NCI-H187 treated with DMSO at 0.1 percent for 48 hours (cell line): ENCODE measurements at places on chromosomes 7 and 10.

- DNase-seq: no peak
These were observed 1.5 kb downstream of the ADCY1 start for GRCh38 chr7:45575501-45576248.

GRCh38 chr10:115026746-115027140, 66.4 kb upstream of the ATRNL1 start:
- no peak for DNase-seq

GRCh38 chr10:66564287-66564686, 361.5 kb upstream of the LRRTM3 start:
- DNase-seq: no peak

DNA sequence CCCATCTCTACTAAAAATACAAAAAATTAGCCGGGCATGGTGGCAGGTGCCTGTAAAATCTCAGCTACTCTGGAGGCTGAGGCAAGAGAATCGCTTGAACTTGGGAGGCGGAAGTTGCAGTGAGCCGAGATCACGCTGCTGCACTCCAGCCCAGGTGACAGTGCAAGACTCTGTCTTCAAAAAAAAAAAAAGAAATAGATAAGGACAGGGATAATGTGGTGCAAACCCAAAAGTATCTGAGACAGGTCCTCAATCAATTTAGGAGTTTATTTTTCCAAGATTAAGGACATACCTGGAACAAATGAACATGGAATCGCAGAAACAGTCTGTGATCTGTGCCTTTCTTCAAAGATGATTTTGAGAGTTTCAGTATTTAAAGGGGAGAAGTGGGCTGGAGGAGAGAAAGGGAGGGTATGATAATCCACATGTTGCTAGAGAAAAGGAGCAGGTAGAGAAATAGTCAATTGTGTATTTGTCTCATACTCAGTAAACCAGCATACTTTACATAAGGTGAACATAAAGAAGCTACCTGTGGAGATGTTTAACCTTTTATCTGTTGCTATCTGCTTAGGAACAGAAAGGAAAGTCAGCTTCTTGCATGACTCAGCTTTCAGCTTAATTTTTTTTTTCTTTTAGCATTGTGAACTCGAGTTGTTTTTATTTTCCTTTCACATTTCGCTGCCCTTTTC, 4.9 kb upstream of the MTPN start:
- no peak for DNase-seq

GRCh38 chr7:150329331-150330120, 6.2 kb upstream of the ACTR3C start:
- DNase-seq: no peak

DNA sequence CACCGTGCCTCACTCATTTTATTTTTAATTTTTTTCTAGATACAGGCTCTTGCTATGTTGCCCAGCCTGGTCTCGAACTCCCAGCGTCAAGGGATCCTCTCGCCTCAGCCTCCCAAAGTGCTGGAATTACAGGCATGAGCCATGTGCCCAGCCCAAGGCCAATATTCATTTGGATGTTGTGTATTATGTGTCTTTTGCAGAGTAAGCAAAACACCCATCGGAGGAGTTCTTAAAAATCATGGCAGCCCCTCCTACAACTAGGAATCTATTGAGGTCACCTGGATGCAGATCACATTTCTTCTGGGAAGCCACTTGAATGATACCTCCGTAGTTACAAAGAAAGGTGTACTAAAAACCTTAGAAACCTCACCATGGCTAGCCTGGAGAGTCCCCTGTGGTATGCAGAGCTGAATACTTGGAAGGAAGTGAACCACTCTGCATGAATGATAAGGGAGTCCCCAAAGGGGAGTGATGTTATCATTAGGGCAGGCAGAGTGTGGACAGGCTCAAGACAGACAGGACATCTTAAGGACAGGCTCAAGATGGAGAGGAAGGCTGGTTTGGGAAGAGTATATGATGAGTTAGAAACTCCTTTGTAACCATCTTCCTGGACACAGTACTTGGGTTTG, 185.7 kb downstream of the TAX1BP1 start:
- DNase-seq: no peak

GRCh38 chr10:126847666-126848065, 57.6 kb upstream of the DOCK1 start:
- no peak for DNase-seq

DNA sequence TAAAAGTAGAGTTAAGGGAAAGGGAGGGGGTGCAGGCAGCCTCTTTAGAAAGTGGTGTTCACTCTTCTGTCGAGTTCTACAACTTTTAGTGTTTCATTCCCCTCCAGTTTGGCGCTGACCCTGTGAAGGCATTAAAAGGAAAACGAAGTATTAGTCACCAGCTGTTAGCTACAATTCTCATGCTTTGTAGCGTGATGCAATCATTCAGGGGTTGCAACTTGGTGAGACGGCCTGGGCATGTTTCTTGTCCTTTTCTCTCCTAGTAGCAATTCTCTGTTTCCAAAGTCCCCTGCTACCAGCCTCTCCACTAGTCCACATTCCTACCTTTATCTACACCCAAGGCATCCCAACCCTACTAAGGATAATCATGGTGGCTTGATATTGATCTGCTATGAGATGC, 33.7 kb upstream of the DGKI start:
- no peak for DNase-seq

DNA sequence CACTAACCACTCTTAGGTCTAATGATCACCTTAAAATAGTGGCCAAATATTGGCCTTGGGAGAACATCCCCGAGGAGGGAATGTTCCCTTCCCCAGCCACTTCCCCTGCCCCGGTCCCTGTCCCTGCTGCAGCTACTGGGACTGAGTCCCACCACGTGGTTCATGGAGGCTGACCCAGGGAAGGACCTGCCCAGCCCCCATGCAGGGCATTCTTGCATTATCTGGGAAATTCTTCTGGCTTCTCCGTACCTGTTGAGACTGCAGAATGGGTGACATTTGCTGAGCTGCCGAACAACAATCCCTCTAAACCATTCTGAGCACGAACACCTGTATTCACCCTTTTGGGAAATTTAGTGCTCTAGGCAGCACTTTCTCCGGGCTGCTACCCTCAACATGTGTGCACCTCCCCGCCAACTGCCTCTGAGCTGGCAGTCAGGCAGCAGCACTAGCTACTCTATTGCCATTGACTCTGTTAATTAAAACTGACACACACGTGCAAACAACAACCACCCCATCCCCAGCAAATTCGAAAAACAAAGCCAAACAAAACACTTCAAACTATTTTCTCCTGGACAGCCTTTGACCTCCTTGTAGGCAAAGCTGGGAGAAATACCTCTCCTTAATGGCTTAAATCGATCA, 567.4 kb upstream of the MKI67 start:
- DNase-seq: no peak

DNA sequence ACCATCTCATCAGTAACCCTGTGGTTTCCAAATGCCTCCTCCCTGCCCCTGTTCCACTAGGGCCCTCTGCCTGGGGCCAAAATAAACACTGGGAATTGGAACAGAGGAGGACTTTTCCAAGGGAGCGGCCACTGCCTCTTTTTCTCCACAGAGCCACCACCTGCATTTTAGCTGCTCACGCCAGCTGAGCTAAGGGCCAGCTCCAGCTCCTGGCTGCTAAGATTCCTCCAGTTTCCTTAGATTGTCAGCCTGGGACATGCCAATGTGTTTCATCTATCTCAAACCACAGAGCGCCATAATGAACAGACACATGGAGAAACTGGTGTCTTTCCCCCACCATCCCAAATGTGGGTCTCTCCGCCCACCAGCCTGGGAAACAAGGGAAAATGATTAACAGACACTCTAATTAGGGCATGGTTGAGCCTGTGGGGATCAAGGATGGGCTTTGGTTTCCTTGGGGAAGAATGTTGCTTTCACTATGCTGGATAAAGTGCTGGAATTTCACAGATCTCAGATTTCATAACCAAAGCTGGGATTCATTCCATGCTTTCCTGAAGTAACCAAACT, 52.2 kb downstream of the ASB13 start:
- no peak for DNase-seq

GRCh38 chr7:16046041-16046440, 359.6 kb upstream of the MEOX2 start:
- DNase-seq: no peak

DNA sequence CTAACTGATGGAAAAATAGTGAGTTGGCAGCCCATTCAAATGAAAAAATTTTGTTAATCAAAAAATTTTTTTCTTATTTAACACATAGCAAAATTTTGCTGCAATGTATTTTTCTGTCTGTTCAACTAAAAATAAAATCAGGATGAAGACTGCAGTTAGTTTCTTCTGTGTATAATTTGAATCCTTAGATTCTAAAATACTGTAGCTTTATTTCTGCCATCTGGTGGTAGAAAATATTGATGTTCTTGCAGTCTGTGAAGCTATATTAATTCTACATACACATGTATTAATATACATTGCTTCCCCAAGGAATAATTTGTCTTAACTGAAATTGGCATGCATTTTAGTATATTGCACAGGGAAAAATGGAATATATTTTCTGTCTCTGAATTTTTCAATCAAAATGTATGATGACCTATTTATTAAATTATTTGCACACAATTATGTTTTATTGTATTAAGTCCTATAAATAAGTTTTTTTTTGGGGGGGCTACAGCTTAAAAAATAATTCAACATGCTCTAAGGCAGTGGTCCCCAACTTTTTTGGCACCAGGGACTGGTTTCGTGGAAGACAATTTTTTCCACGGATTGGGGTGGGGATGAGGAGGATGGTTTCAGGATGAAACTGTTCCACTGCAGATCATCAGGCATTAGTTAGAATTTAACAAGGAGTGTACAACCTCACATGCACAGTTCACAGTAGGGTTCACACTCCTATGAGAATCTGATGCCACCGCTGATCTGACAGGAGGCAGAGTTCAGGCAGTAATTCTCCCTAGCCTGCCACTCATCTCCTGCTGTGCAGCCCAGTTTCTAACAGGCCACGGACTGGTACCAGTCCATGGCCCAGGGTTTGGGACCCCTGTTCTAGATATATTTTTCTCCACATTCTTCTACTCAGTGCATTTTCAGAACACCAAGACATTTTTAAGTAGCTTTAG, 119.4 kb downstream of the GNAT3 start:
- DNase-seq: no peak

- no peak for DNase-seq
These were observed 22.0 kb downstream of the YKT6 start for GRCh38 chr7:44222776-44223261.

- DNase-seq: no peak
These were observed 42.6 kb upstream of the ECHDC3 start for GRCh38 chr10:11699550-11700097.

- no peak for DNase-seq
These were observed 8.8 kb upstream of the DUSP5 start for GRCh38 chr10:110488940-110489339.

GRCh38 chr10:60809157-60809556, 30.9 kb downstream of the CDK1 start:
- no peak for DNase-seq

- DNase-seq: no peak
These were observed 114.4 kb downstream of the COL13A1 start for GRCh38 chr10:69916118-69916517.

- DNase-seq: no peak
These were observed 54.8 kb upstream of the CALCR start for GRCh38 chr7:93629291-93629801.

DNA sequence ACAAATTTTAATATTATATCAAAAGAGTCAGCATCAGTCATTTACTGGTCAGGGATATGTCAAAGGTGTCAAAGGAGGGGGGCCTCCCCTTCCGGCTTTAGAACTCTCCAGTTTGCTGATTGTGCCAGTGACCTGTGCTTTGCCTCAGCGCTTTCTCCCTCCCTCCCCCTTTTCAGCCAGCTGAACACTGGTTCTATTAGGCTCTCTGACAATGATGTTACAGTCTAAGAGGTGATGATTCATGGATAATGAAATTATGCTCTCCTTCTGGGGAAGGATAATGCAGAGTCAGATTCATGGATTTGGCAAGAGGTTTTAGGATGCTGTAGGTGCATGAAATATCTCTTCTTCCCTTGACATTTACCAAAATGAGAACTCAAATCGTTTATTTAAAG, 6.1 kb downstream of the LRRTM3 start:
- DNase-seq: no peak

DNA sequence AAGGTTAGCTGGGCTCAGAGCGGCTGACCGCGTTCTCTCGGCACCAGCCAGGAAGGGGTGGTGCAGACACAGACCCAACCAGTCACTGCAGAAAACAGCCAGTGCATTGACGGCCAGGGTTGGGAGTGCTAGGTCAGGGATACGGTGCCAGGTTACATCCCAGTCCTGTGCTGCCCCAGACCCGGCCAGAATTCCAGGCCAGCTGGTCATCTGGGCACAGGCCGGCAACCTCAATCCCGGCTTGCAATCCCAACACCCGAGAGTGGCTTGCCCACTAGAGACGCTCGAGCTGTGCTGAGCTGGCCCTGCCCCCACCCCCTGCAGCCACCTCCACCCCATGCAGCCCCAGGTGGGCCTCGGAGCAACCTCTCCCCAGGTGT, 3.8 kb downstream of the PRAP1 start:
- DNase-seq: no peak
